ENCODE measurements at places on chromosomes 12 and 14.

GRCh38 chr14:61542848-61543790 lies 152.2 kb upstream of the HIF1A start:
- no peak for DNase-seq

GRCh38 chr14:75222208-75222701 lies 45.8 kb upstream of the TMED10 start:
- no peak for DNase-seq

DNA sequence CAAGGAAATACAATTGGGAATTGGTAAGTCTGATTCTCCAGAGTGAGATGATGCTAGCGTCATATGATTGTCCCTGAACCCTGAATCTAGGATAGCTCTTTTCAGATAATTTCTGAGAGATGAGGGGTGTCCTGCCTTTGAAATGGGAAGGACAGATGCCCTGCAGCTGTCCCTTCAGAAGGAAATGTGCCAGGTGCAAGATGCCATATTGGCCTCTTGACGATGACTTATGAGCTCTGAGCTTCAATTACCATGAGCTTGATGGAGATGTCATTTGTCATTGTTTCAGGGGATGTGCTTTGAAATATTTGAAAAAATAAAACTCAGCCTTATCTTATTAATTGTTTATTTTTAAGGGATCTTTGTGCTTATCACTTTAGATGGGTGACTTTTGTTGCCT lies 185.1 kb downstream of the DACT1 start:
- DNase-seq = no peak

- DNase-seq = no peak
Measured at GRCh38 chr14:58749066-58749669, 111.4 kb downstream of the DACT1 start.
